ENCODE measurements at places on chromosomes 5 and 9.
A peak's percentile ranks its signal among the peaks of the same experiment; 100 is the strongest.

DNA sequence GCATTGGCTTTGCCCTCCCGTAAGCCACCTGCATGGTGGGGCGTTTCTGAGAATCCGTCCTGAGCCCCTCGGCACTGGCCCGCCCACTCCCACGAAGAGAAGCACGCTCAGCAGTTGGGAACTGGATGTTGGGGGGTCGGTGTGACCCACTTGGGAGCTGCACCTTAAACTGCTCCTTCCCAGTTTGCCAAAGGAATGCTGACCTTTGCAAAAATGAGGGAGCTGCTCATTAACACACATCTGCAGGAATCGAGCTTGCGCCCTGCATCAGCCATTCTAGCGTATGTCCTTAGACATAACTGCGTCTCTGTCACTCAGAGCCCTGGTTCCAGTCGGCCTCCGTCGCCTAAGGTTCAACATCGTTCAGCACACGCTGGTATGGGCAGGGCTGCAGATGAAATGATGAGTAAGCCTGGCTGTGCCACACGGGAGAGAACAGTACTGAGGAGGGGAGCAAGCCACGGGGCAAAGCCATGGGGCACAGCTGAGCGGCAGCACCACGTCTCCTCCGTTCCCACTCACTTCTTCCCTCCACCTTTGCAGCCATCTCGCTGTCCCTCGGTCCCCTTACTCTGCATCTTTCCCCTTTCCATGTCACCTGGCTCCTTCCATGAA lies 28.8 kb upstream of the NCS1 start:
- DNase-seq: no peak

DNA sequence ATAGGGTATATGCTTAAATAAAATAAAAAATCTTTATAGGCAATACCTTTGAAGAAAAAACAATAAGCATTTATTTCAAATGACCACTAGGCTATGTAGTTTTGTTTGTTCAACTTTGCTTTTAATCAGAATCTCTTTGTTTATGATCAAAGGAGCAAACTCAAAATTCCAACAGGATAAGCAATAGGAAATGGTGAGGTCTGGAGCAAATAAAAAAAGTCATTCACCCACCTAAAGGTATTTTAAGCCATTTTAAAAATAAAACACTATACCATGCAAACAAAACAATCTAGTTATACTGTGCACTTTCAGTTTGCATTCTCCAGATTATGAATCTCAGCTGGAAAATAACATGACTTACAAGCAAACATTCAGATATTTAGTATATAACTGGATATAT lies 35.3 kb upstream of the CYFIP2 start:
- no peak for DNase-seq

DNA sequence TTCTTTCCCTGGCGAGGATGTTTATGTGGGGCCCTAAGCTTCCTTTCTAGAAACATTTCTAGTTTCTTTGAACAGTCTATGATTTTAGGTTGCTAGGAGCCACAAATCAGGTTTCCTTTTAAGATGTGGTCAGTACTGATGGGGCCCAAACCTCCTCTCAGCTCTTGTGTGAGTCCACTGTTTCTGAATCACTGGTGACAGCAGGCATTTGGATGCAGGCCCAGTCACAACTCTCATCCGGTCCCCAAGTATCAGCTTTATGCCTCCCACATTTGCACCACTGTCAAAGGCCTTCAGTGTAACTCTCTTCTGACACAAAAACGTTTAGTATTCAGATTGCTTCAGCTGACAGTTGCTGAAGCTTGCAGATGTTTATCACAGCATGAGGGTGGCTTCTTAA lies 7.8 kb downstream of the DMRT2 start:
- no peak for DNase-seq

- no peak for DNase-seq
These were observed 142.2 kb downstream of the NTRK2 start for GRCh38 chr9:84811751-84812074.

DNA sequence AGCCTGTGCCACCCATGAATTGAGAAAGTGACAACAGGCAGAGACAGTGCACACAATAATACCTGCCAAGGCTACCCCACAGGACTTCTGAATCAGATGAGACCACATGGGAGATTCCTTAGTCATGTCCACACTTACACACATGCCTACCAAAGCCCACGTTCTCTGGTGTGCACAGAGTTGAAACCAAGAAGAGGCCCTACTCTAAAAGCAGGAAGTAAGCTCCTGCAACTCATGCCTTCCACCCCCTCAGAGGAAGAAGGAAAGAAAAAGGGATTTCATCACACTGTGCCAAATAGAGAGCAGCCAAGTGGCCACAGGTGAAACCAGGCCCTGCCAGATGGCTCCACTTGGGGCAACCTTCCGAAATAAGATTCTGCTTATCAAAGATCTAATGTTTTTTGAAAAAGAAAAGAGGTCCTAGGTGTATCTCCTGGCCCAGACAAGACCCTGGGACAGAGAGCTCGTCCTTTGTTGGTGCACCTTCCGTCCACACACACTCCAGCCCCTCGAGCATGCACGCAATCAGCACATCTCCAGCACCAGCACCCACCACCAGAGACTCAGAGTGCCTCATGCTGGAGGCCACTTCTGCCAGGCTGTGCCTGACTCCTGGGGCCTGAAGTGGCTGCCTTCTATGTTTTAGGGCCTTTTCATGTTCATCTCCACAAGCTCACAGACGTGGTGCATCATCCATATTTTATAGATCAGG lies 114.6 kb upstream of the SPOCK1 start:
- DNase-seq: no peak

DNA sequence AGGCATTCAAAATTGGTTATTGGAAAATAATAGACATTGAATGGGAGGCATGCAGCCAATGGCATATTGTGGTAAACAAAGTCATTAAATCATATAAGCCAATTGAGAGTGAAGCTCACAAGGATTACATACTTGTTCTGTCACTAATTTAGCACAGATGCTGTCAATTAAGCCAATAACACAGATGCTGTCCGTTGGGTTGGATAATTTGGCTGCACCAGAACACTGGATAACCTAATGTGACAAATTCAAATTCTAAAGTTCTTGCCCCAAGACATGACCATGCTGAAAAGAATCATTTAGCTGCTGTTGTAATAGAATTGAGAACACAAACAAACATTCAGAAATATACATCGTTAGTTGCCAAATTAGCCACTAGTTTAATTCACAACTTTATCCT lies 1796.4 kb downstream of the EFNA5 start:
- no peak for DNase-seq

- DNase-seq: no peak
These were observed 81.1 kb upstream of the GNA14 start for GRCh38 chr9:77729177-77729576.

- DNase-seq: no peak
These were observed 27.0 kb downstream of the AQP7 start for GRCh38 chr9:33375238-33375840.

GRCh38 chr5:78504704-78505677 lies 143.6 kb downstream of the LHFPL2 start:
- no peak for DNase-seq

DNA sequence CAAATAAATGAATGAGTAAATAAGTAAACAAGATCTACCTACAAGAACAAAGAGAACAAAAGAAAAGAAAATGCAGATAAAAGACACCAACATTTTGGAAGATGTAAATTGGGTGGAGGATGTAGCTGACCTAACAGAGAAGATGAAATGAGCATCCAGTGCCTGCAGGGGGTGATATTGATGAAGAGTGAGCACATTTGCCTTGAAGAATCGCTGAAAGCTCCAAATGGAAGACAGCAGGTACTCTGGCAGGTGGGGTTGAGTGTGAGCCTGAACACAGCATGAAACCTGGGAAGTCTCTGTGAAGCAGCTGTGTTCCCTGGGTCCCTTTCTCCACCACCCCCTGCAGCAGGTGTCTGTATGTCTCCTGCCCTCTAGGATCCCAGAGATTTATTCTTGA lies 125.6 kb downstream of the NXNL2 start:
- peak; percentile 52 for DNase-seq

- no peak for DNase-seq
These were observed 15.1 kb downstream of the TIMD4 start for GRCh38 chr5:156947925-156948324.

DNA sequence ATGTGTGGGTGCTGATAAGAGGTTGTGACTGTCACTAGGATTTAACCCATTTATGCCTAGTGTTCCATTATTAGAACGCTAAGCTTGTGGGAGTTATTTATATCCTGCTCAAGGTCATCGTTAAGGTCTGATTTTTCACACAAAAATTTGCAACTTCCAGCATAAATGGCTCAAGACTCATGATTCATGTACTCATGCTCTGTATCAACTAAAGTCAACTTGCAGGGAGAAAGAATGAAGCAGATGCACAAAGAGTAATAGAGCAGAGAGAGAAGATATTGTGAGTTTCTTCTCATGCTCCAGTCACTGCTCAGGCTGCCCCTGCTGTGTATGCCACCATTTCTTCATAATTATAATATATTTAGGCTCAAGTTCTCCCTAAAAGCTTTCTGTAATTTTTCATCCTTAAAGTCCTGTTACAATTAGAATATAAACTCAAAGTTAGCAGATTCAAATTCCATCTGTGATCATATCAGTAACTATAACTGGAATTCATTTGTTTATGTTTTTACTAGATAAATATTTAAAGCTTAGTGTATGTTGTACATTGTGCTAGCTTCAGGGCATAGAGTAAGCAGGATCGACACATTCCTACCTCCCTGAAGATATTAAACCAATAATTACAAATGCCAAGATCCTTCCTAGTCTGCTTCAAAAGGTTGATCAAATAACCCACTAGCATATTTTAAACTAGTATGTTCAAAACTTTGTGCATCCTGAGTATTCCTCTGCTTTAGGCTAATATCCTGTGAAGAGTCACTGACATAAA lies 136.7 kb downstream of the NUDT12 start:
- no peak for DNase-seq

- DNase-seq: no peak
These were observed 2.2 kb downstream of the DOCK8 start for GRCh38 chr9:216866-217265.

GRCh38 chr5:131609774-131610173 lies 25.3 kb downstream of the RAPGEF6 start:
- no peak for DNase-seq

GRCh38 chr5:2594701-2595100 lies 156.8 kb downstream of the IRX2 start:
- no peak for DNase-seq

DNA sequence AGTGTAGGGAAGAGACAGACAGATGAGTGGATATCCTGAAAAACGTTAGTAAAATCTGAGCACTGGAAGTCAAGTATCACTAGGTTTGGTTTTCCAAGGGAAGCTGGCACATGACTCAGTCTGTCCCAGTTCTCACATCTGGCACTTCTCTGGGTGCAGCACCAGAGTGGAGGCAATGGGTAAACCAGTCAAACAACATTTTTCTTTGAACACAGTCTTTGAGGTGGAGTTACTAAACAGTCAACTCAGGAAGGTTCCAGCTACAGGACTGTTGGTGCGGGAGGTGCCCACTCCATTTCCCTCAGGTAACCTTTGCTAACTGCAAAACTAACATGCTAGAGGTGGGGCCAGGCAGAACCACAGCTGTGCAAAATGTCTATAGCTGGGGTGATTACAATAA lies 301.4 kb upstream of the RFX3 start:
- DNase-seq: no peak

GRCh38 chr5:32687499-32687831 lies 23.7 kb upstream of the NPR3 start:
- DNase-seq: no peak

DNA sequence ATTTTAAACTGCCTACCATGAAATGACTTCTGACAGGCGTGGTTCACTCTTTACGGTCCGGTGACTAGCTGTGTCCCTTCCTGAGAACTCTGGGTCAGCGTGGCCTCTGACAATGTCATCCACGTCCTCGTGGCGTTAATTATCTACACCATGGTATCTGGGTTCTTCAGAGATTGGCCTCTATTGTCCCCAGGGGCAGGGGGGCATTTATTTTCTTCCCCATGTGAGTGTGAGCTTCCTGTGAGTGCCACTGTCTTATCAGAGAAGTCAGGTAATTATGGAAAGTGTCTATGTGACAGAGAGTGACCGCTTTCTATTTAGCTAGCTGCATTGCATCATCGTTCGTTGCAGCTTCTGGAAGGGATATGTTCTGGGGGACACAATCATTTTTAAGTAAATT lies 77.2 kb downstream of the FBXL7 start:
- DNase-seq: no peak

GRCh38 chr5:69271376-69271775 lies 36.7 kb downstream of the CDK7 start:
- no peak for DNase-seq

DNA sequence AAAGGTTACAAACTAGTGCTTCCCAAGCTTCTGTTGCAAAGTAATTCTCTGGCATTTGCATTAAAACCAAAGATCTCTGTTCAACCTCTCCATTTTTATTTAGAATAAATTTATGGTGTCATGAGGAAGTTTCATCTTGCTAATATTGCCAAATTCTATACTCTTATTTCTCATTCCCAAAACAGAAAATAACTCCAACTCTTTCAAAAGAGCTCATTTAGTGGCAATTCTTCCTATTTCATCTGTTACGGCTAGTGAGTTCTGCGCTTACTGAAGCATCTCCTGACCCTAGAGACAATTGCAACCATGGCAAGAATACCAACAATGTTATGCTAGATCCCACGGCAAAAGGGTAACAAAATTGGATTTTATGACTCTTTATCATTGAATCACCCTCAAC lies 97.0 kb downstream of the HINT1 start:
- no peak for DNase-seq

DNA sequence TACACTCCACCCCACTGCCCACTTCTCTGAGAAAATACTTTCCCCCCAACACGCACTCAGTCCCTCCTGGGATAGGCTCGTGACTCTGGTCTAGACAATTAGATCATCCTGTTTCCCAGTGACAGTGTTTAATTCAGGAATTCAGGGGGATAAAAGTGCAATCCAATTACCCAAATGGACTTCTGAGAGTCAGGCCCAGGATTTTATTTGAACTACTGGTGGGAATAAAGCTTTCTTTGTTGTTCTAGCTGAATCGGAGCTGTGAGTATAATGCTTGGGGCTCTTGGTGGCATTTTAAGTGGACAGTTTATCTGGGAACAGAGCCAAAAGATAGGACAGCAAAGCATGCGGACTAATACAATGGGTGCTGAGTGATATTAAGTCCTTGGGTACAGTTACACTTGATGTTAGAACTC lies 683.3 kb downstream of the MAT2B start:
- no peak for DNase-seq

- DNase-seq: no peak
These were observed 130.2 kb upstream of the CCDC152 start for GRCh38 chr5:42626462-42626861.

GRCh38 chr9:16039988-16040761 lies 487.3 kb downstream of the CCDC171 start:
- DNase-seq: no peak

GRCh38 chr5:405421-405820 lies 37.6 kb upstream of the EXOC3 start:
- no peak for DNase-seq

DNA sequence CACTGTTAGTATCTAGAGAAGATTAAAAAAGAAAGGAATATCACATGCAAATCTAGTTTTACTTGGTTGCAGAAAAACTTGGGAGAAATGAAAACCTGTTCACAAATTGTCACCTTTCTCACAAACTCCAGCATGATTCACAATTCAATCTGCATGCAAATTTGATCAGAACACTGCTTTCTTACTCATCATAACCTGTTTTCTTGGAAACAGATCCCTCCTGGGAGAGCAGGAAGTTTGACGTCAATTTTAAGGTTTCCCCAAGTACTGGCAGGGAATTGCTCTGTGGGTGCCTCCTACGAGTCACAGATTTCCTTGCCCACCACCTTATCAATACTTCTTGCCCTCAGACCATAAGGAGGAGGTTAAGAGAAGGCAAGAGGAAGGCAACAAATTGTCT lies 30.2 kb upstream of the HTR4 start:
- no peak for DNase-seq

GRCh38 chr5:177232358-177232757 lies 71.2 kb downstream of the RAB24 start:
- DNase-seq: no peak
